Hippocampal formation (tissue), 2 donors: ENCODE measurements at places on chromosomes 2 and 18.

DNA sequence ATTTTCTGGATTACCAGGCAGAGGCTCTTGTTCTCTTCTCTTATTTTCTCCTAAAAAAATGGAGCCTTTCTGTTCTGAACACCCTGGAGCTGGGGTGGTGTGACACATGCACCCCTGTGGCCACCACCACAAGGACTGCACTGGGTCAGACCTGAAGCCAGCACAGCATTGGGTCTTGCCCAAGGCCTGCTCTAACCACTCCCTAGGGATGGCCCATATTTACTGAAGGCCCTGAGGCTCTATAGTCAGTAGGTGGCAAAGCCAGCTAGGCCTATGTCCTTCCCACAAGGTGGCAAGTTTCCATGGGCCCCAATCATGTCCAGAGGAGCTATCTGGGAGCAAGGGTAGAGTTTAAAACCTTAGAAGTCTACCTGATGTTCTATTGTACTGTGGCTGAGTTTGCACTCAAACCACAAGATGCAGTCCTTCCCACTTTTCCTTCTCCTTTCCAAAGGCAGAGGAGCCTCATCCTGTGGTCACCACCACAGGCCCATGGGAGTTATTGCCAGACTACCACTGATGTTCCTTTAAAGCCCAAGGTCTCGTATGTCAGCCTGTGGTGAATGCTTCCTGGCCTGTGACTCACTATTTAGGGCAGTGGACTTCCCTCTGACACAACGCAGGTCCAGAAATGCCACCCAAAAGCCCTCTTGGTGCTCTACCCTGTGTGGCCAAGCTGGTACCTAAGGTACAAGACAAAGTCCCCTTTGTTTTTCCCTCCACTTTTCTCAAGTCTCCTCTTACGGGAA is 15.0 kb upstream of the FMNL2 start:
- no peak for DNase-seq

DNA sequence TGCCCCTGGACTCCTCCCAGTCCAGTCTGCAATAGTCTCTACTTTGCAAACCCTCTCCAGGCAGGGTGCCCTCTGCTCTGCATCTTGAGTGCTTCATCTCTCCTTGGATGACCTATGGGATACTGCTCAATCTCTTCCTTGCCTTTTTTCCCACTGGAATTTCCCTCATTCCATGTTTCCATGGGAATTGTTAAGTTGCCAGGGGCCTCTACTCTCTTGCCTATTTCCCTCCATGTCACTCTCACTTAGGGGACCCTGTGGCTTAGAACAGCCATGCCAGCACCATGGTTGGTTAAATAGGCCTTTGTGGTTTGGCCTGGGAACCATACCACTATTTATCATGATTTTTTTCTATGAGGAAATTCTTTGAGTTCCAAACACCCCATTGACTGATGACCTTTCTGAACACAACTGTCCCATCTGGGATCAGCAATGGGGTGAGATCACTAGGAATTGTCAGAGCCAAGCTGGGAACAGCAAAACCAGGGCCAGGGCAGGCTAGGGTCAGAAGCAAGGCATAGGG is 91.4 kb upstream of the RBMS1 start:
- no peak for DNase-seq

- no peak for DNase-seq
These were observed 42.6 kb downstream of the TTR start for GRCh38 chr18:31634331-31634713.

DNA sequence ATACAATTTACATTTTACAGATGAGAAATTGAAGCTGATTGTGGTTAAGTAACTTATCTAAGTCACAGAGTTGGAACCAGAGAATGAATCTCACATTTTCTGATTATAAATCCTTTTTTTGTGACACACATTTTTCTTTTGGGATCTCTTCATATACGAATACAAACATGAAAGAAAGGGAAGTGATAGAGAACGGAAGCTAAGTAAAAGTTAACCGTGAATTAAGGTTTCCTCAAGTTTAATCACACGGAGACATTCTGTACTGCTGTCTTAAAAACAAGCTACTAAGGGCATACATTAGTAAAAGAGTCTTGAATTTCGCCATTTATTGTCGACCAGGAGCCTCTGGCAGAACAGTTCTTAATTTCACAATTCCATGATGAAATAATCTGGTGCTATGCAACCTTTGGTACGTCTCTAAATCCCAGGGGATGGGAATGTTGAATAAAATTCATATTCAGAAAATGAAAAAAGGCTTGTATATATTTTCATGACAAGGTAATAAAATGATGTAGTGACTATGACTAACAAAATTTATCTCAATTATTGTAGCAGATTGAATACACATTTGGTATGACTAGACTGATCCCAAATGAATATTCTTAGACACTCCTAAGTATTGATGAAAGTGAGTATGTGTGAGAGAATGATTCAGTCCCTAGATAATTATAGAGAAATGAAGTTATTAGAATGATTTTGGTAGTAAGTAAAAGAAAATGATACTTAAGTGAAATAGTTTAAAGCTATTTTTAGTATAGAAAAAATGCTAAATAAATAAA is 40.3 kb upstream of the ZSWIM2 start:
- no peak for DNase-seq

DNA sequence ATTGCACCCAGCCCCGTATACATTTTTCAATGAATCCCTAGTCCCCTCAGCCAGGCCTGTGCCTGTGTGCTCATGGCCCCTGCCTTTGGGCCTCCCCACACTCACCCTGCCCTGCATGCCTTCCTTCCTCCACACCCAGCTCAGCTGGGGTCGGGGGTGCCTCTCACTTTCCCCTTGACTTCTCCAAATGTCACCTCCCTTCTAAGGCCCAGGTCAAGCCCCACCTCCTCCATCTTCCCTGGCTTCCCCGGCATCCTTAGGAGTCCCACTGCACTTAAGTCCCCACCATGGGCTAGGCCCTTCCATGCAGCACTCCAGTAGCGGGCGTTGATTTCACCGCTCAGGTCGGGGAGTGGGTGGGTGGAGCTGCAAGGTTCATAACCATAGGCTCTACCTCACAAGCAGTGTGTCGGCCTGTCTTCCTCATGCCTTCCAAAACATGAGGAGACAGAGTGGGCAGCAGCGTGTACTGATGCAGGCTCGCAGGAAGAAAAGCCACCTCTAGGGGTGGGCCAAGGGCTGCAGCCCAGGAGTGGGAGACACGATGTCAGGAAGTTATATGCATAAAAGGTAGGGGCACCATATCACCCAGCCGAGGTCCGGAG is 47.7 kb downstream of the DNMT3A start:
- DNase-seq: no peak

- peak; percentile 32 for DNase-seq
These were observed 15.1 kb downstream of the CLIP4 start for GRCh38 chr2:29130295-29130694.
